Activated naive CD4-positive, alpha-beta T cell treated with anti-CD3 and anti-CD28 coated beads, Interleukin-2, amount 50 U/mL, for 72 hours (primary cell): ENCODE measurements at places on chromosomes 5 and 9. TPM values are rescaled to one million over a fixed set of nuclear protein-coding genes. Genes with fewer than 3 reads are reported as not detected.

Gene SPATA31C1
- not detected for total RNA-seq

Gene F2RL1
- total RNA-seq, result 0.46 TPM

Gene DPYSL3
- total RNA-seq, result not detected

Gene SH3TC2
- not detected for total RNA-seq

Gene DMRT2
- total RNA-seq, result not detected

Gene PPP3R2
- total RNA-seq, result not detected

Gene STPG3
- total RNA-seq, result not detected

Gene TNFAIP8
- 110 TPM for total RNA-seq

Gene SPAAR
- total RNA-seq, result not detected

Gene PCDHGB7
- total RNA-seq, result 0.08 TPM

Gene TEK
- total RNA-seq, result not detected

Gene SAPCD2
- 3.5 TPM for total RNA-seq

Gene C9orf153
- total RNA-seq, result 0.39 TPM

Gene IL13
- total RNA-seq, result 0.72 TPM

Gene TMEM203
- 15.3 TPM for total RNA-seq

Gene RASGEF1C
- not detected for total RNA-seq

Gene TBC1D2
- total RNA-seq, result 3.6 TPM

Gene GPR151
- total RNA-seq, result not detected

Gene DND1
- 0.82 TPM for total RNA-seq

Gene INSL6
- not detected for total RNA-seq

Gene GFPT2
- total RNA-seq, result 0.36 TPM

Gene GARIN3
- total RNA-seq, result 0.46 TPM

Gene CCL19
- total RNA-seq, result not detected

Gene SPATA31A3
- total RNA-seq, result not detected

Gene AMACR
- 5.2 TPM for total RNA-seq

Gene MYOT
- not detected for total RNA-seq

Gene IFNA2
- total RNA-seq, result not detected

Gene SPOCK1
- total RNA-seq, result not detected

Gene MAMDC2
- total RNA-seq, result not detected

Gene SPINK4
- not detected for total RNA-seq

Gene ALDOB
- not detected for total RNA-seq

Gene NPR2
- 6.8 TPM for total RNA-seq

Gene BRINP1
- total RNA-seq, result not detected

Gene WNT8A
- total RNA-seq, result not detected

Gene TMEM171
- not detected for total RNA-seq
